ENCODE measurements at places on chromosomes 6 and 20.

GRCh38 chr6:25697537-25698340, 45.7 kb downstream of the SCGN start:
- no peak for DNase-seq

GRCh38 chr20:36752582-36752981, 6.7 kb upstream of the NDRG3 start:
- no peak for DNase-seq

- DNase-seq, result no peak
Measured at GRCh38 chr20:298776-299391, 1.5 kb downstream of the ZCCHC3 start.

GRCh38 chr6:84569882-84570281, 194.5 kb downstream of the TBX18 start:
- no peak for DNase-seq

- DNase-seq, result no peak
Measured at GRCh38 chr6:24985323-24985722, 49.6 kb upstream of the RIPOR2 start.

- DNase-seq, result no peak
Measured at GRCh38 chr6:13065581-13065980, 262.8 kb downstream of the TBC1D7 start.

DNA sequence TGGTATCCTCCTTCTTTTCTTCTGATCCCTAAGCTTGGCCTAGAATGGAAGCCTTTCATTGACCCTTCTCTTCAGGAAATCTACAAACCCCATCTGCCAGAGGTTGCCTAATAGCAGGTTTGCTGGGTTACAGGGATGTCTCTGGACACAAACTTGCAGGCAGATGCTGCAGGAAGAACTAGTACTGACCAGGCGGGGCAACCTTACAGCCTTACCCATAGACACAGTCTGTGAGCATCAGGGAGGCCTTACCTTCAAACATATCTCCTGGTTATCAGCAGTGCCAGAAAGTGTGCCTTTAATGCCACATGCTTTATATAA, 2.6 kb downstream of the SCUBE3 start:
- no peak for DNase-seq

DNA sequence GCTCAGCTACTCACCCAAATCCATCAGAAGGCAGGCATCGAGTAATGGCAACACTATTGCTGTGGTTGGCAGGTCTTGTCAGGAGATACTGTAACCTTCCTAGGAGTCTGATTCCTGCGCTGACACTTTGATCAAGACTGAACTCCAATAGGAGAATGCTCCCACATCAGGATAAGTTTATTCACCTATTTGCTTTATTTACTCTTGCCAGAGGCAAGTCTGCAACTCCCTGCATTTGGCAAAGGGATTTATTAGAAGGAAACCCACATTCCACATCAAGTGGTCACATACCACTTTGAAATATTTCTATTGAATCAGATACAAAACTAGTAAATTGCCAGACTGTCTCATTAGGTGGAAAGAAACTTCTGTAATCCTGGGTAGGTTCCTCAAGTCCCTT, 43.5 kb downstream of the ZFAND3 start:
- no peak for DNase-seq

DNA sequence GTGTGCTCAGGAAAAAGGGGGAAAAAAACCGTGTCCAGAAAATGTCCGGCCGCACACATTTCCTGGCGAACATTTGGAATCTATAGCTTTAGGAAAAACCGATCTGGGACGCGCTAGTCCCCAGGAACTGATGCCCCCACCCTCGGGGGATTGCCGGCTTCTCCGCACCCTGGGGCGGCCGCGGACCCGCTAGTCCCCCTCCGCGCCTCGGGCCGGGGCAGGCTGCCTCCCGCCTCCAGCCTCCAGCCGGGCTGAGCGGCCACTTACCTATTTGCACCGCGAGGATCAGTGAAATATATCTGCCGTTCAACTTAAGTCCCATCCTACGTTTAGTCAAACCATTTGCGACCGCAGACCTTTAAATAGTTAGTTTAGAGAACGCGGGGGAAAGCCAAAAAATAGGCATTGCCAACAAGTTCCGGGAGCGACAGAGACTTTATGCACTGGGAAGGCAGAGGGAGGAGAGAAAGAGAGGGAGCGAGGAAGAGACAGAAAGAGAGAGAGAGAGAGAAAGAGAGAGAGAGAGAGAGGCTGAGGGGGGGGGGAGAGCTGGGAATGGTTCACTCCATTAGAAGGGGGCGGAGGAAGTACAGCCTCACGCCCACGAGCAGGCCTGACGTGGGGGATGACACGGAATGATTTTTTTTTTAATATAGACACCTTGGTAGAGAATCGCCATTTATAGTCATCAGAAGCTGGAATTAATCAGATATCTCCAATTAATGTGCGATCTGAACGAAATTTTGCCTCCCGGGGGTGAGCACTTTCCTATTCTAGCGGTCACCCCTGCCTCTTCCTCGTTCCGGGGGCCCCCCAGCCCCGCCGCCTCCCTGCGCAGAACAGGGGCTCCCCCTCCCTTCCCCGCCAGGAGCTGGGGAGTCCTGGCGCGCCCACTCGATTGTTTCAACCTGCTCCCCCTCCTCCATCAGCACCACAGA, at the start of gene NRN1:
NRN1 (minus strand) TSS at position 498 of the 938 bp plus-strand sequence; CDS start at position 322, 176 bp downstream.
- DNase-seq, result no peak

DNA sequence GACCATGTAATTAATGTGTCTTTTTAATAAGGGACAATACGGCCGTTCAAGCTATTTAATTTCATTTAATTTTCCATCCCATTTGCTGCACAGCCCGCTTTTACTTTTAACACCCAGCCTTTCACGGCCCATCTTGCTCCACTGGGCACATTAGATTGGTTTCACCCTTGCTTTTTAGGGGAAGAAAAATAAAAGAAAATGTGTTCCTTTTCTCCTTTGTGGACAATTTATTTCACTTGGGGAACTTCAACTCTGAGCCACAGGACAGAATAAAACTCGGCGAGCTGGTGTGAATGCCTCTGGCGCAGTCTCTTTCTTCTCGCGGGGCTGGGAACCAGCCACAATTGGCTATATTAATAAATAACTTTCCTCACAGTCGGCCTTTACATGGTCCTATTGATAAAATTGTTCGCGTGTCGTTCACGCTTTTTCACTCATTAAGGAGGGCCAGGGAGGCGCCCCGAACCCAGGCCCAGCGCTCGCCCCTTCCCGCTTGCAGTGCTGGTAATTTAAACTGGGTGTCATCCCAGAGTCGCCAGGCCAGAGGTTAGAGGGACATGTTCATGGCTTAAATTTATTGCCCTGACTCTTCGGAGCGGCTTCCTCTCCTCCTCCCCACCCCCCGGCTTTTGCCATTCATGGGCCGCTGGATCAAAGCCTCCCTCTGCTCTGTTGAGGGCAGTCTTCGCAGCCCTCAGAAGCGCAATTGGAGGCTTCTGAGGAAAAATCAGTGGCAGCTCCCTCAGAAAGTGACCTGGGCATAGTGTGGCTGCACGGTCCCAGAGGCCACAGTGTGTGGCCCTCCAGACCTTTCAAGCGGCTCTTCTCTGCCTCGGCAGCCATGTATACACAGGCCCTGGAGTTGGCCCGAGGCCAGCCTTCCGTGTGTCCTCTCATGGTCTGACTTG, 2.2 kb upstream of the PRDM13 start:
- no peak for DNase-seq

DNA sequence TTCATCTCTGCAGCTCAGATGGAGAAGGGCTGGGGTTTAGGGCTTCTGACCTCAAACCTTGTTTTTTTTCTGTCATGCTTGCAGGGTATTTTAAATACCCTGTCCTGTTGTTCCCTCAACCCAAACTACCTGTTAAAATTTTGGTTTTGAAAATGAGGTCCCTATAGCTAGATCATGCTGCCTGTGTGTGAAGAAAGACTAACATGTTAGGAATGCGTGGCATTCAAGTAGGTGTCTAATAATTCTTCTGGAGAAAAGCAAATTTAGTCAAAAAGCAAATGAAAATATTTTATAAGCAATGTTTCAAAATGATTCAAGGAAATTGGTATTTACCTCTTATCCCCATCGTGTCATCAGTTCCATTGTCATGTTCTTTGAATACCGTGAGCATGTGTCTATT, 77.2 kb upstream of the C20orf144 start:
- DNase-seq, result no peak

- no peak for DNase-seq
Measured at GRCh38 chr6:127291495-127291894, 24.8 kb downstream of the RNF146 start.

GRCh38 chr6:129239825-129240491, 357.0 kb downstream of the LAMA2 start:
- DNase-seq, result no peak

- no peak for DNase-seq
Measured at GRCh38 chr6:12962529-12962928, 246.0 kb downstream of the PHACTR1 start.

DNA sequence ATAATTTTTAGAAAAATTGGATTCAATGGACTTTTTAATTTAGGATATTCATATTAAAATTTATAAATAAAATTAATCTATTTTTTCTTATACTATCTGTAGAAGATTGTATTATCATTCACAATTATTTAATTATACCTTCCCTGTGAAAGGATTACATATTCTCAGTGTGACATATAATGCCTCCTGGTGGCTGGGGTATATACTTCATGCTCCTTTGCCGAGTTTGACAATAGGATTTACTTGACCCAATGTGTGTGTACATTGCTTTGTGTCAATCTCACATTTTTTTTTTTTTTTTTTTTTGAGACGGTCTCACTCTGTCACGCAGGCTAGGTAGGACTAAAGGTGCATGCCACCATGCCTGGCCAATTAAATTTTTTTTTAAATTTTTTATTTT, 230.0 kb upstream of the CHD6 start:
- DNase-seq, result no peak

- DNase-seq, result no peak
Measured at GRCh38 chr6:28587746-28588075, 62.0 kb downstream of the GPX5 start.

GRCh38 chr6:130393306-130393705, 27.5 kb downstream of the TMEM200A start:
- DNase-seq, result no peak

GRCh38 chr6:149456311-149457021, 28.3 kb downstream of the ZC3H12D start:
- no peak for DNase-seq

DNA sequence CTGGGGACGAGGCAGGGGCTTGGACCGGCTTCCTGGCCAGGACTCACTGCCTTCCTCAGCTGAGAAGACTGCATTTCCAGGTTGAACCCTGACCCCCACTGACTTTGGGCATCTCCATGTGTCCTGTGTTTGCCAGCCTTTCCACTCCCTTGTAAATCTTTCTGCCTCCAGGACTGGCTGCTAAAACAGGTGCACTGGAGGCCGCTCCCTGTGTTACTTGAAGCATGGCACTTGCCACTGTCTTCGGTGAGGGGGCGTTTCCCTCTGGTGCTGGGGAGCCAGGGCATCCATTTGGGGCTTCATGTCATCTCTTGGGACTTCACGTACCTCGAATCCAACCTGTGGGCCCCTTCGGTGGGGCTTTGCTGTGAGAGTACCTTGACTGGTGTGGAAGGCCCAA, 6.7 kb upstream of the RBM38 start:
- no peak for DNase-seq

DNA sequence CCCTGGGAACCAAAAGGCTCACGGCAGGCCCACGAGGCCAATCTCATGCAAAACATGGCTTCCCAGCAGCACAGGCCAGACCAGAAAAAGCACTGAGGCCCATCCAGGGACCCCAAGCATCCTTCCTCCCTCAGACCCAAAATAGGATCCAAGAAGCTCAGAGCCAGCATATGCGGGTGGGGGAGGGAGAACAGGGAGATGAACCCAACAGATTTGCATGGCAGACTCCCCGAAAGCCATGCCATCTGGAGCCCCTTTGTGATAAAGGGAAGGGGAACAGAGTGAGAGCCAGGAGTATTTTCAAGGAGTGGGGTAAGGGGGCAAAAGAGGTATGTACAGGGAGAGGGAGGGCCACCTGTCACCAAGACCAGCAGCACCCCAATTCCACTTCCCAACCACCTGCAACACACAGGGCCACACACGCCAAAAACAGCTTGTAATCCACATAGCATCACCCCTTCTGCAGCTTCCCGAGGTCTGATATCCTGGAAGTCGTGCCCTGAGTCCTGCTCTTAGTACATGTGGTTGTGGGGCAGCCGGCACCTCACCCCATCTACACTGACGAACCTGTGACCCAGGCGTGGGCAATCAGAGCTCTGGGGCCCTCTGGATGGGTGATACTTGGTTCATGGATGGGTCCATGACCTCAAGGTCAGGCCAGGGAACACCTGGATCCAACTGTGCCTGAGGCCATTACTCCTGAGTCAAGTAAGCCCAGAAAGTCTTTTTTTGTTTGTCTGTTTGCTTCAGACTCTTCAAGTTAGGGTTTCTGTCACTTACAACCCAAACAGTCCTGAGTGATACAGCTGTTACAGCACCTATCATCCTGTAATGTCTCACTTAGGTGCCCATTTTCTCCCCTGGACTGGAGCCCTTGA, 24.4 kb downstream of the PREX1 start:
- no peak for DNase-seq

DNA sequence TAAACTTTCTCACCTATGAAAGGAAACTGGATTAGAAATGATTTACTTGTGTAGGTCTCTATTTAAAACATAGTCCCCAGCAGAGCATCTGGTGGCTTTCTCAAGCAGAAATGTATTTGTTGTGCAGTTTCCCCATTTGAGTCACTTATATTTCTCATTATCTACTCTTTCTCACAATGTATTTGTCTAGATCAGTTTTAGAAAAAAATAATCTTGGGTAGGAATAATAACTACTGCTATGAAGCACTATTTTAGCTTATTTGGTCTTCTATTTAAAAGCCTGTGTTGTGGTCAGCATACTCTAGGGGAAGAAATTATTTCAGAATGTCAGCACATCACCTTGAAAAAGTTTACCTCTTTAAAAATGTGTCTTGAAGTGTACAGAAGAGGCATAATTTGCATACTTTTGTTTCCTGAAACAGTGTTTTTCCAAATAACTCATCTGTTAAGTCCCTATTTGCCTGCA, 60.9 kb upstream of the PRL start:
- DNase-seq, result no peak

DNA sequence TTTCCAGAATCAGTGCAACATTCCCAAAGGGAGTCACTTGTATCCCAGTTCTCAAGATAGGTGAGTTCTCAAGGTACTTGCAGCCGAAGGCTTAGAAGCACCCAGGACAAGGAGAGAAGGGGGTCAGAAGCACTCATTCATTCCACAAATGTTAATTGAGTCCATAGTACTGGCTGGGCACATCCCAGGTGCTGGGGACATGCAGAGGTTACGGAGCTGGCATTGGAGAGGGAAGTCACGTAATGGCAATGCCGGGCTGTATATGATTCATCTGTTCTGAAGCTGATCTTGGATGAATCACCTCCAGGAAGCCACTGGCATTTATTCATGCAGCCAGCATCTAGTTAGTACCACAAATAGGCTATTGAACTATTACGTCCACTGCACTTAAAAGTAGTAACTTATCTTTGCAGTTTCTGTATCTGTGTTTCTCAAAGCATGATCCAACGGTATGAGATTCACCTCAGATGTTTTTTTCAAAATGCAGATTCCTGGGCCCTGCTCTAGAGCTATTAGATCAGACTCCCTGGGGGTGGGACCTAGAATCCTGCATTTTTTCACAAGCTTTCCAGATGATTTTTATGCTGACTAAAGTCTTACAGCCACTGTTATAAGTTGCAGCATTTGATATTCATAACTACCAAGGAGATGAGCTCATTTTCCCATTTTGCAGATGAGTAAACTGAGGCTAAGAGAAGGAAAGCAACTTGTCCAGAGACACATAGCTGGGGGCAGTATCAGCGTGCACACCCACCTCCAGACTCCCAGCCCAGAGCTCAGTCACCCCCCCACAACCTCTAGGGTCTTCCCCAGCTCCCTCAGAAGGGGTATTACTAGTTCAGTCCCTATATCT, 44.1 kb upstream of the ID1 start:
- DNase-seq, result no peak

Measured in stimulated activated CD4-positive, alpha-beta T cell treated with anti-CD3 and anti-CD28 coated beads, Interleukin-1b, Interleukin-23, amount 100 ng/mL, for 24 hours (primary cell).